ENCODE measurements at places on chromosomes 5 and 9.

- DNase-seq = no peak
Measured at GRCh38 chr5:2433086-2433485, 318.4 kb downstream of the IRX2 start.

GRCh38 chr5:67900514-67900913 is 315.0 kb upstream of the PIK3R1 start:
- DNase-seq = no peak

DNA sequence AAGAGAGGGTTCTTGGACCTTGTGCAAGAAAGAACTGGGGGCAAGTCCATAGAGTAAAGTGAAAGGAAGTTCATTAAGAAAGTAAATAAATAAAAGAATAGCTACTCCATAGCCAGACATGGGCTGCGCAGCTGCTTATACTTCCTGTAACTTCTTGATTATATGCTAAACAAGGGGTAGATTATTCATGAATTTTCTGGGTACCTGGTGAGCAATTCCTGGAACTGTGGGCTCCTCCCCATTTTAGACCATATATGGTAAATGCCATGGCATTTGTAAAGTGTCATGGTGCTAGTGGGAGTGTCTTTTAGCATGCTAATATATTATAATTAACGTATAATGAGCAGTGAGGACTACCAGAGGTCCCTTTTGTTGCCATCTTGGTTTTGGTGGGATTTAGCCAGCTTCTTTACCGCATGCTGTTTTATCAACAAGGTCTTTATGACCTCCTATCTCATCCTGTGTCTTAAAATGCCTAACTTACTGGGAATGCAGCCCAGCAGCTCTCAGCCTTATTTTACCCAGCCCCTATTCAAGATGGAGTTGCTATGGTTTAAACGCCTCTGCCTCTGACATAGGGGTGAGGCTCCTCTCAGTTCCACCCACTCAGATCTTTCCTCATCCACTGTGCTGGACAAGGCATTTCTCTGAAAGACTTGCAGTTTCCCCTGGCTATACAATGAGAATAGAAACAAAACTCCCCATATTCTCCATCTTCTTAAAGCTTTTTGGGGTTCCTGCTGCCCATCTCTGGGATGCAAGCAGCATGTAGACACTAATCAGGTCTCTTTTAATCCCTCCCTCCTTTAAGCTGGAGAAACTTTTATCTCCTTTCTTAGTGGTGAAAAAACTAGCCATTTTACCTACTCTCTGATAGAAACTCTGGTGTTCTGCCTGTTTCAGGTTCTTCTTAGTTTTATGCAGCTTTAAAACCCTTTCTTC is 91.2 kb downstream of the ARRDC3 start:
- no peak for DNase-seq

DNA sequence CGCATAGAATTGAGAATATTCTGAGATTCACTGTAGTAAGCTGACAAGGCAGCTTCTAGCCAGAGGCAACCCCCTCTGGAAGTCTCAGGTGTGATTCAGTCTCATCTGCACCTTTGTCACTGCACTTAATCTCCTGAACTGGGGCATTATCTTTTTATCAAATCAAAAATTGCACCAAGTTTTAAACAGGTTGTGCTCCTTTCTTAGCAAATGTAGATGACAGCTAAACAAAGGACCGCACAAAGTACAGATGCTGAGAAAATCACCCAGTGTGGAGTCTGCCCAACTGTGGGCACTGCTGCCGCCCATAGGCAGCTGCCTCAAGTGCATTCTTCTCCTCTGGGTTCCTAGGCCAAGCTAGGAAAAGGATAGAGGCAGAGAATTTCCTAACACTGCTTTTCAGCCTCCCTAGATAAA is 51.1 kb downstream of the STARD4 start:
- no peak for DNase-seq

- DNase-seq = peak; percentile 21
Measured at GRCh38 chr5:180494510-180495181, 467 bp downstream of the CNOT6 start.

DNA sequence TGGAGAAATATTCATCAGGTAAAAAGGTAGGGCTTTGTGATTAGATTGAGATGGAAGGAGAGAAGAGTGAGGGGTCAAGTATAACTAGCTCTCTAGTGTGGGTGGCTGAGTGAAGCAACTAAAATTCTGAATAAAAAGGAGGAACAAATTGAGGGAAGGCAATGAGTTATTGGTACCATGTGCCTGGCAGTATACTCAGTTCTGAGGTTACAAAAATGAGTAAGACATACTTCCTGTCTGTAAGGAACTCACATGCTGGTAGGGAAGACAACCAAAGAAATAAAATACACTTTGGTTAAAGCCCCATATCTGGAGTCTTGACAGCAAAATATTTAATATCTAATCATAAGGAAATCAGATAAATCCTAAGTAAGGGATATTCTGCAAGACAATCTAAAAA is 476.8 kb upstream of the C9orf72 start:
- no peak for DNase-seq

GRCh38 chr9:109806506-109807115 is 26.6 kb downstream of the PALM2AKAP2 start:
- DNase-seq = no peak

DNA sequence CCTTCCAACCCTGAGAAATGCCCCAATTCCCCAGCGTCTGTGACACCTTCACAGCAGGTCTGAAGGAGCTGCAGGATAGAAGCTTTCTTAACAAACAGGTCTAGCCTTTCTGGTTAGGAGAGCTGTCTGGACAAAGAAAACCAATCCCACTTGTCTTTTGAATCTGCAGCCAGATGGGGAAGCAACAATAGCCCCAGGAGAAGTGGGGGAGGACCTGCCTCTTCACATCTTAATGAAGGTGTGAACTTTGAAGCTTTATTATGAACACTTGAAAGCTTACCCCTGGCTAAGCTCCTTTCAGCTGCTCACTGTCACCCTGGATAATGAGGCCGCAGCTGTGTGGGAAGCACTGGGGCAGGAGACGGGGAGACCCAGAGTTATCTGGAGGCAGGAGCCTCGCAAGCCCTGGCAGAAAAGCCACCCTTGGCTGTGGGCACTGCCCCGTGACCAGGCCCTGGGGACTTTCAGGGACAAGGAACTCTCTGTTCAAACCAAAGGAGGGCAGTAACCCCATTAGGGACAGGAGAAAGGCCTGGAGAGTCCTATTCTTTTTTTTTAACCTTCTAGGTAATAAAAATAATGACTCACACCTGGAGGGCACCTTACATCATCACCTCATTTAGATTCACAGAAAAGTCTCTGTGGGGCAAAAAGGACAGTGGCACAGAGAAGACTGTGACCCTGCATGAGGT is 151.8 kb upstream of the RAD23B start:
- no peak for DNase-seq

DNA sequence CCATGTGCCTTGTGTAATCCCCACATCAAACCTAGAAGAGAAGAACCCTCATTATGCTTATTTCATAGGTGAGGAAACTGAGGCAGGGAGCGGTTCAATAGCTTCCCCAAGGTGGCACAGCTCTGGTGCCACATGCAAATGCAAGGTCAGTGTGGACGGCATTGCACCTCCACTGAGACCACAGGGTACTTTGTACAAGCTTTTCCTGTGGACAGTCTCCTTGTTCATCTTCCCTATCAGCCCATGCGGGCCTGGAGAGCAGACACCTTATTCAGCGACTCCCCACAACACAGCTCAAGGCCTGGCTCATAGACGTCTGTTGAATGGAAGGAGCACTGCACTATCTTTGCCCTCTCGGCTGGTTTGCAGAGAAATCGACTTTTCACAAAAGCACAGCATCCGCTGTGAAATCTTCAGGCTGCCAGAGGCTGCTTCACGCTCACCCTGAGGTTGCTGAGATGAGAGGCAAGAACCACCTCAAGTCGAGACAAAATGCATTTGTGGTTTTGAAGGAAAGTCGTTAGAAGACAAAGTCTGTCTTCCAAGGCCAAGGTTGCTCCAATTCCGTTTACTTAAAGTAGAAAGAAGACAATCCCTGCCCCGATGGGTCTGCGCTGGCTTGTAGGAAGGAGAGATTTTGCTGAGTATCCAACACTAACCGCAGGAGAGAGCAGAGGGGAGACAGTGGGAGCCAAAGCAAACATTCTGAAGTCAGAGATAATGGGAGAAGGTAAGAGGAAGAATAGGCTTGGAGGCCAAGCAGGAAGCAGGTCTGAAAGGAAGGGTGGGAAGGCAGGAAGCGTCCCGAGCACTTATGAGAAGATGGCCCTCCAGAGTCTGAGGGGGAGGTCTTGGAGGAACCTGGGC is 34.2 kb upstream of the STRBP start:
- DNase-seq = no peak

GRCh38 chr5:120872297-120872696 is 408.2 kb downstream of the PRR16 start:
- DNase-seq = no peak

GRCh38 chr5:169874621-169875020 is 105.7 kb downstream of the INSYN2B start:
- DNase-seq = no peak
